ENCODE measurements at places on chromosomes 6 and 20. TPM values are rescaled to one million over a fixed set of nuclear protein-coding genes. Genes with fewer than 3 reads are reported as not detected.

- no peak for DNase-seq
Measured at GRCh38 chr6:29884261-29884660, 56.6 kb downstream of the HLA-G start.

GRCh38 chr20:59484228-59484627 is 120.1 kb upstream of the PHACTR3 start:
- DNase-seq, result no peak

GRCh38 chr6:25583099-25583498 is 68.9 kb upstream of the SCGN start:
- no peak for DNase-seq

PSORS1C1 gene
- 0.27 TPM for total RNA-seq

CST5 gene
- total RNA-seq, result not detected

Measured in hematopoietic multipotent progenitor cell (in vitro differentiated cells).